ENCODE measurements at places on chromosomes 13 and 19. TPM values are rescaled to one million over a fixed set of nuclear protein-coding genes. Genes with fewer than 3 reads are reported as not detected.

Gene PNMA8B
- 2.3 TPM for total RNA-seq

Gene LHB
- total RNA-seq = not detected

Gene AP1M2
- total RNA-seq = not detected

Gene PRODH2
- total RNA-seq = not detected

Gene OVOL3
- not detected for total RNA-seq

DNA sequence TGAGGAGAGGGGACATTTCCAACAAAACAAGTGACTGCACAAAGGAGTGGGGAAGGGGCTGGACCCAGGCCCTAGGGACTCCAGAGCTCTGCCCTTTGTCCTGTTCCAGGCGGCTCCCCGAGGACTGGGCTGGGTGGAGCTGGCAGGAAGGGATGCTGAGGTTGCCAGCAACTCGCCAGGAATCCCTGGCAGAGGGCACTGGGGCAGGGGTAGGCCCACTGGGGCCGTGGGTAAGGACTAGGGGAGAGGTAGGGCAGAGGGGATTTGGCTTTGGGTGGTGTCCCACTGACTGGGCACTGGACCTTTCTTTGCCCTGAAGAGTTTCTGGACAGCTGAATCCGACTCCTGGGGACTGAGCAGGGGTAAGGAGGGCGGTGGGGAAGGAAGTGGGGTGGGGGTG, 7.9 kb downstream of the LIPE start:
- no peak for DNase-seq

- no peak for DNase-seq
Measured at GRCh38 chr19:6772866-6773322, 386 bp downstream of the VAV1 start.

- DNase-seq = no peak
Measured at GRCh38 chr13:37369616-37370015, 229.0 kb downstream of the POSTN start.

DNA sequence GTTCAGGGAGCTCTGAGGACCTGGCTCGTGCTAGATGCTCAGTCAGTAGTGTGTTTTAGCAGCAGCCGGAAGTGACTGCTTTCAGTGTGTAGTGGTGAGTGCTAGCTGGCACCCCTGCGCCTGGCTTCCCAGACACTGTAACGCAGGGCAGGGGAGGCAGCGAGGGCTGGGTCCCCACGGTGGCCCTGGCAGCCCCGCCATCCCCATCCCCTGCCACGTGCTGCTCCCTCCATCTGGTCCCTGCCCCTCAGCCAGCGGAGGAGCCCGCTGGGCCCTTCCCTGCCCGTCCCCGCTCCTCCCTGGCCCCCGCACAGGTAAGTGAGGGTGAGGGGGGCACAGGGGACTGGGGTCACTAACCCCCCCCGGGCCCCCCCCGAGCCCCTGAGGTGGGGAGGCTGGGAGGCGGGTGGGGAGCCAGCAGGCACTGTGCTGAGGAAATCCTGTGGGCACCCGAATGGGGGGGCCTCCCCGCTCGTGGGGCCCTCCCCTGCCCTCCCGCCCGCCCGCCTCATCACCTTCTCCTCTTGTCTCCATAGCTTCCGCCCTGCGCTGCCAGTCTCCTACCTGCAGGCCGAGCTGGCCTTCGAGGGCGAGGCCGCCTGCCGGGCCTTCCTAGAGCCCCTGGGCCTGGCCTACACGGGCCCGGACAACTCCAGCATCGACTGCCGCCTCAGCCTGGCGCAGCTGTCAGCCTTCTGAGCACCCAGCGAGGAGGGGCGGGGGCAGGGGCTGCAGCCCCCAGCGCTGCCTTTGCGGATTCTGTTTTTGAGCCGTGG, 3.2 kb downstream of the LENG9 start:
- no peak for DNase-seq

GRCh38 chr19:37572203-37572602, 22.4 kb downstream of the ZNF571 start:
- DNase-seq = no peak

DNA sequence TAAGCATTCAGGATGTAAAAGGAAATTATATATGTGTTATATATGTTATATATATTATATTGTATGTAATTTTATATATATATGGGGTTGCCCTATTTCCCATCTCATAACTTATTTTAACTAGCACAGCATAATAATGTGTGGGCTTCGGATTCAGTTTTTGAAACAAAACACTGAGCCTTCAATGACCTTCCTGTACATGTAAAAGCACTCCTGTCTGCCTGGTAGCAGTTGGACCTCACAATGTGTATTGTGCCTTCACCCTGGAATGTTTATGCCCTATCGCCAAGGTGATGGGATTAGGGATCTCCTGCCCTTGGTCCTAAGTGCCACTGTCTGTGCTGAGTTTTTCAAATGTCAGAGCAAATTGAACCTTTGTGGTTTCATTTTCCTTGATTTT, 968.8 kb downstream of the TUBA3C start:
- DNase-seq = no peak

GRCh38 chr19:37329686-37330085, 41.2 kb upstream of the ZNF527 start:
- DNase-seq = no peak

GRCh38 chr19:18226956-18227780, 930 bp upstream of the PDE4C start:
- DNase-seq = no peak

- DNase-seq = no peak
Measured at GRCh38 chr13:97695684-97696083, 257.8 kb upstream of the IPO5 start.
